ENCODE measurements at places on chromosomes 4 and X. TPM values are rescaled to one million over a fixed set of nuclear protein-coding genes. Genes with fewer than 3 reads are reported as not detected.
A peak's percentile ranks its signal among the peaks of the same experiment; 100 is the strongest.

DNA sequence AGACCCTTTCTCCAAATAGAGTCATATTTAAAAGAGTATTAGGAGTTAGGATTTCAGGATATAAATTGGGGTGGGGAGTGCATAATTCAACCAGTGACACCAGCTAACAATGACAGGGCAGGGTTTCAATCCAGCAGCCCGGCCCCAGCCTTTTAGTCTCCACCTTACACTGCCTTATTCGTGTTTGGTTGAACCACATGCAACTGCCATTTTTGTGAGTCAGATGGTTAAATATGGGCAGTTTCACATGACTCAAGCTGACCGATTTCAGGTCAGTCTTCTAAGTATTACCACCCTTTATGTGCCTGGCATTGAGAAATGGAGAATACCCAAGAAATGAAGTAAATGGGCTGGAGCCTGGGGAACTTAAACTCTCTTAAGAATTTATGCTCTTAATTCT is 102.8 kb downstream of the STOX2 start:
- peaks cover 2% of the 10 kb centered on the region for H3K4me1 ChIP-seq
- no peak overlapping the region for H3K4me3 ChIP-seq
- H3K36me3 ChIP-seq, result no peaks in the 10 kb centered on the region

- H3K36me3 ChIP-seq, result no peaks in the 10 kb centered on the region
- H3K4me1 ChIP-seq, result no peaks in the 10 kb centered on the region
- no peak for DNase-seq
- no peaks in the 10 kb centered on the region for H3K27me3 ChIP-seq
- no peak overlapping the region for H3K27ac ChIP-seq
Measured at GRCh38 chrX:34585561-34585960, 71.5 kb downstream of the TMEM47 start.

GRCh38 chr4:77921701-77922100 is 59.1 kb downstream of the MRPL1 start:
- H3K4me1 ChIP-seq, result peaks cover 3% of the 10 kb centered on the region
- H3K36me3 ChIP-seq, result peaks cover 11% of the 10 kb centered on the region
- no peak for DNase-seq

- no peak for DNase-seq
- H3K27me3 ChIP-seq, result no peaks in the 10 kb centered on the region
- H3K36me3 ChIP-seq, result no peaks in the 10 kb centered on the region
- H3K4me3 ChIP-seq, result no peak overlapping the region
- peaks cover 20% of the 10 kb centered on the region for H3K4me1 ChIP-seq
Measured at GRCh38 chrX:18884916-18885315, 99.0 kb downstream of the PHKA2 start.

GRCh38 chrX:28324321-28324721 is 262.9 kb upstream of the IL1RAPL1 start:
- DNase-seq, result no peak
- no peaks in the 10 kb centered on the region for H3K27me3 ChIP-seq
- H3K27ac ChIP-seq, result no peak overlapping the region
- no peaks in the 10 kb centered on the region for H3K36me3 ChIP-seq
- H3K4me1 ChIP-seq, result no peaks in the 10 kb centered on the region

DNA sequence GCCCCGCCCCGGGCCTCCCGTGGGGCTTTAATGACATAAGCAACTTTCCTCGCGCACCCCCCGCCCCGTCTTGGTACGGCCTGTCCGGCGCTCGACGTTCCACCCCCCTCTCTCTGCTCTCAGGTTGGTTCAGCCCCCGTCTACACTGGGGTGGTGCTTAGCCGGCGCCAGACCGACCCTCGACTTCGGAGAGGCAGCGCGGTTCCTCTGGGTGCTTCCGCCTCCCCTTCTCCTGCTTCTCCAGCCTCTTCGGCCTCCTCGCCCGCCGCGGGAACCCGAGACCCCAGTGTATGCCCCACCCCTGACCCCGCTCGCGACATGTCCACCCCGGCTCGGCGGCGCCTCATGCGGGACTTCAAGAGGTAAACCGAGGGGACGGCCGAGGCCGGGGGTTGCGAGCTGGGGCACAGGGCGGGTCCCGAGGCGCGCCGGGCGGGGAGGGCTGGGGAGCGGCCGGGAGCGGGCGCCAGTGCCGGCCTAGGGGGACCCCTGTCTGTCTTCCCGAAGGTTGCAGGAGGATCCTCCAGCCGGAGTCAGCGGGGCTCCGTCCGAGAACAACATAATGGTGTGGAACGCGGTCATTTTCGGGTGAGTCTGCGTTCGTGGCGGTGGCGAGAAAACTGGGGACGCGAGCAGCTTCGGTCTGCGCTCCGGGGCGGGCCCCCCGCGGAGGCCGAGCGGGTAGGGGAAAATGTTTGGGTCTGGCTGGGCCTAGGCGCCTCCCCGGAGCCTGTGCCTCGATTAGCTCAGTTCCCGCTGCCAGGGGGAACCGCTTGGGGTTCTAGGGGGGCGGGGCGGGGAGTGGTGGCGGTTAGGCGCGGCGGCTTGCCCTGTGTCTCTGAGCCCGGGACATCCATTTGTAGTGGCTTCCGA is at the start of gene UBE2A:
Gene UBE2A, plus strand, starts transcription at position 170 of the 873 bp plus-strand sequence. Its CDS starts 149 bp downstream, at position 319.
- peak within 1 kb of the TSS; percentile 92 for H3K4me3 ChIP-seq
- no peaks in the 10 kb centered on the region for H3K27me3 ChIP-seq
- peak; percentile 83 for DNase-seq
- peaks cover 5% of the 10 kb centered on the region for H3K4me1 ChIP-seq
- H3K36me3 ChIP-seq, result no peaks in the 10 kb centered on the region
- H3K27ac ChIP-seq, result peak within 1 kb of the TSS; percentile 90

DNA sequence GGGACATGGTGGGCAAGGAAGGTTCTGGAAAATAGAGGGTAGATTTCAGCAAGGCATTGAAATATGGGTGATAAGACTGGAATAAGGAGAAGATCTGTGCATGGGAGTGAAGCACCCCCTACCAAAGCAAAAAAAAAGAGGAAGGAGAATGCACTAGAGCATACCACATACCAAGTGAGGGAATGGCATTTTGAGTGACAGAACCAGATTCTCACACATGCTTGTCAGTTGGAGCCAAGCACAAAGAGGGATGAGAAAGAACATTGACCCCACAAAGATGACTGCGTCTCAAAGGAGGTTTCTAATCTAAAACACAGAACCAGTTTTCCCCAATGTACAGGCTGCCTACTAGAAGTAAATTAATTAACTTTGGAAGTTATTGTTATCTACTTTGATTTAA is 140.3 kb upstream of the SMAD1 start:
- peaks cover 3% of the 10 kb centered on the region for H3K36me3 ChIP-seq
- no peak overlapping the region for H3K4me3 ChIP-seq
- no peak overlapping the region for H3K27ac ChIP-seq
- DNase-seq, result no peak

DNA sequence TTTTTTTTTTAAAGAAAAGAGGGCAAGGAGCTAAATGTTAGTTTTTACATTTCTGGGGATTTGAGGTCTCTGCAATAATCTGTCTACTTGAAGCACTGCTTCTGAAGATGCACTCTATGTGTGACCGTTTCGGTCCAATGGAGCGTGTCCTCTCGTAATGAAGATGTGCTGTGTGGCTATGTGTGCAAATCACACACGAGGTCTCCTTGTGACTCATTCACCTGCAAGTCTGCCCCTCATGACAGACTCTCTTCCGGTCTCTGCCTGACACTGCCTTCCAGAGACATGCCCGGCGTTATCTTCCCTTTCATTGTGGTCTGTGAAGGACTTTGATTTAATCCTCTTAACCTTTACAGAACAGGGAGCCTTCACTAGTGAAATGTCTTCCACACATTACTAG is 84.3 kb downstream of the TRAM1L1 start:
- no peaks in the 10 kb centered on the region for H3K4me1 ChIP-seq
- no peak for DNase-seq
- H3K27ac ChIP-seq, result no peak overlapping the region
- no peaks in the 10 kb centered on the region for H3K27me3 ChIP-seq
- no peaks in the 10 kb centered on the region for H3K36me3 ChIP-seq

DNA sequence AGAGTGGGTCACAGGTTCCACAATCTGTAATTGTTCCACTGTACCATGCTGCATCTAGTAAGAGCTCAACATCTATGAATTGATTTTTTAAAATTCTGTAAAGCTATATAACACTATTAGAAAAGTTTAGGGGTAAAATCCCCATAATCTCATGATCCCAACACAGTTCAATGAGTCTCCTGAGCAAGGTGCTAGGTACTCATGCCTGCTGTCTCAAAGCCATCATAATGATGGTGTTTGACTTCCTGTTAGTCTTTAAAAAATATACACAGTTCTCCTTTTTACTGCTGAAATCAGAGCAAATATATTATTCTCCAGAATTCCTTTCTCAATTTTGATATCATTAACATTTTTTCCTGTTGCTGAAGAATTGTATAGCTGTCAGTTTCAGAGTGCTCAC is 55.9 kb downstream of the SH3BGRL start:
- DNase-seq, result no peak
- H3K4me3 ChIP-seq, result no peak overlapping the region
- no peaks in the 10 kb centered on the region for H3K27me3 ChIP-seq
- H3K27ac ChIP-seq, result no peak overlapping the region
- H3K36me3 ChIP-seq, result no peaks in the 10 kb centered on the region
- peaks cover 15% of the 10 kb centered on the region for H3K4me1 ChIP-seq

DNA sequence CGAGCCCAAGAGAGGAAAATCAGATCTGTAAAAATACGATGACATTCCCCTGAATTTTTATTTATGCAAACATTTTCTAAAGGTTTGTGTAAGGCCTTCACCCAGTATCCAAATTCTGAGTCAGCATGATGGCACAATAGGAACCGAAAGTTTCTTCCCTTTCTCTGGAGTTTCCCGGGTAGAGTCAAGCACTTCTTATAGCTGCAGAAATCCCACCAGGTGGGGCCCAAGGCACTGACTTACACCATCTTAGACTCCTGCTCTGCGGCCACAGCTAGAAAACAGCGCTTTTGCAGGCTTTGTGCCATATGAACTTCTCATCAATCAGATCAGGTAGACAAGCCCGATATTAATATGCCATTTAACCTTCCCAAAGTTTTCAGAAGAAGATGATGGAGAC is 13.4 kb downstream of the LEF1 start:
- peaks cover 6% of the 10 kb centered on the region for H3K27me3 ChIP-seq
- DNase-seq, result no peak
- peaks cover 52% of the 10 kb centered on the region for H3K4me1 ChIP-seq
- H3K27ac ChIP-seq, result peak overlapping the region; percentile 71
- peak overlapping the region; percentile 72 for H3K4me3 ChIP-seq

- H3K4me3 ChIP-seq, result peak overlapping the region; percentile 3
- no peak for DNase-seq
- H3K27ac ChIP-seq, result peak overlapping the region; percentile 22
Measured at GRCh38 chr4:110619463-110620247, 3.2 kb downstream of the PITX2 start.

DNA sequence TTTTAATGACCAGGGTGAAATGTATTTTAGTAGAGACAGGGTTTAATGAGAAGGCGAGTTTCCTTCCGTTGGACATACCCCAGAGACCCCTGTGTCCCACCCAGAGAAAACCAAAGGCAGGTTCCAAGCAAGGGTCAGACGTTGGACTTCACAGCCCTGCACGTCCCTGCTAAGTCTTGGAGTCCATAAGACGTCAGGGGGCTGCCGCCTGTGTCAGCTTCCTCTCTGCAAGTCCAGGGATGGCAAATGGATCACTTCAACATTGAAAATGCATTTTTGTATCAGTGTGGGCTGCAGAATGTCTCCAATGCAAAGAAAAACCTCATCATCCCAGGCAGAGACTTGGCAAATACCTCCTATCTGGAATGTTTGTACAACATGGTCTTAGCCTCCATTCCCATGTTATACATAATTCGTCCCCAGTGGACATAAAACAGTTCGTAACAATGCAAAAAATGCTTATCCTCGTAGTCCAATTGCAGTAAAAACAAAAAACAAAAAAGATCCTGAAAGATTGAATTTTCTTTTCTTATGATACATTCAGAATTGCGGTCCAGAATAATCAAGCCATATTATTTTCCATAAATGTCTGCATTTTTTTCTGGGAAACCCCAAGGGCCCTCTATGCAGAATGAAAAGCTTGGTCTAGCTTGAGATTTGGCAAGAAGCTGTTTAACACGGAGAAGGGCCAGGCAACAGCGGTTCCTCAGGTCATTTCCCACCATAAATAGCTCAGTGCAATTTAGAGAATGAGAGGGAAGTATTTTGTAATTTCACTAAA is 190.9 kb downstream of the SHOX start:
- H3K27me3 ChIP-seq, result no peaks in the 10 kb centered on the region
- no peaks in the 10 kb centered on the region for H3K4me1 ChIP-seq
- no peaks in the 10 kb centered on the region for H3K36me3 ChIP-seq
- DNase-seq, result no peak

GRCh38 chr4:148059617-148060180 is 327.8 kb downstream of the ARHGAP10 start:
- DNase-seq, result no peak
- H3K4me3 ChIP-seq, result peak overlapping the region; percentile 28
- peaks cover 51% of the 10 kb centered on the region for H3K4me1 ChIP-seq
- H3K27ac ChIP-seq, result peak overlapping the region; percentile 85
- H3K27me3 ChIP-seq, result no peaks in the 10 kb centered on the region

The SYP gene
- total RNA-seq, result 0.60 TPM

The FGFR3 gene
- total RNA-seq, result 0.12 TPM

The ARHGAP24 gene
- not detected for total RNA-seq

The MAB21L2 gene
- not detected for total RNA-seq

The TNMD gene
- total RNA-seq, result not detected
